Esophagus squamous epithelium (tissue), 5 donors: ENCODE measurements at places on chromosomes 7 and 10. TPM values are rescaled to one million over a fixed set of nuclear protein-coding genes. Genes with fewer than 3 reads are reported as not detected.

GRCh38 chr10:126843299-126843934 lies 61.8 kb upstream of the DOCK1 start:
- no peak for DNase-seq

- DNase-seq = no peak
These were observed 104.9 kb downstream of the PPP1R17 start for GRCh38 chr7:31791881-31792280.

The NFKB2 gene
- total RNA-seq = 20.2 TPM

The PLAU gene
- 8.8 TPM for total RNA-seq

GRCh38 chr10:102468683-102469082 lies 17.3 kb upstream of the C10orf95 start:
- no peak for DNase-seq

DNA sequence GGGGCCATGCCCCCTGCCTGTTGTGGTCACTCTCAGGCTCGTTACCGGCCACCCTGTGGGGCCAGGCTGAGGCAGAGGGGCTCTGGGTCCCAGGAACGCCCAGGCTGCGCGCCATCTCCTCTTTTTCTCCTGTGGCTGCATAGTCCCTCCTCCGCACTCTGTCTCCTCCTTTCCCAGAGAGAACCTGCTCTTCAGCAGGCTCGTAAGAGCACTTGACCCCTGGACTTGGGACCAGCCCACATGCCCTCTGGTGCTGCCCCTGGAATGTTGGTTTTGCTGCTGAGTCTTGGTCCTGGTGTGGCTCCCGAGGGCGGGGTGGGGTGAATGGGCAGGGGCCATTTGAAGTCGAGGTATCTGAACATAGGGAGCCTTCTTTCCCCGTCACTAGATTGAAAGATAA lies 6.6 kb upstream of the BHLHA15 start:
- DNase-seq = no peak

- no peak for DNase-seq
These were observed 67.3 kb downstream of the GLCCI1 start for GRCh38 chr7:8035647-8036518.

- DNase-seq = no peak
These were observed 34.5 kb upstream of the MEOX2 start for GRCh38 chr7:15720849-15721471.

The LIPF gene
- not detected for total RNA-seq

The SLC25A13 gene
- 12.7 TPM for total RNA-seq

GRCh38 chr7:1927937-1928644 lies 258.0 kb downstream of the ELFN1 start:
- DNase-seq = no peak

The SPDYE9 gene
- not detected for total RNA-seq

The FKBP6 gene
- total RNA-seq = not detected
